Stimulated activated CD8-positive, alpha-beta memory T cell treated with anti-CD3 and anti-CD28 coated beads, Interleukin-15, amount 100 ng/mL, for 24 hours (primary cell): ENCODE measurements at places on chromosomes 1 and 21.

GRCh38 chr1:10889650-10890353, 93.4 kb upstream of the CASZ1 start:
- DNase-seq: no peak

DNA sequence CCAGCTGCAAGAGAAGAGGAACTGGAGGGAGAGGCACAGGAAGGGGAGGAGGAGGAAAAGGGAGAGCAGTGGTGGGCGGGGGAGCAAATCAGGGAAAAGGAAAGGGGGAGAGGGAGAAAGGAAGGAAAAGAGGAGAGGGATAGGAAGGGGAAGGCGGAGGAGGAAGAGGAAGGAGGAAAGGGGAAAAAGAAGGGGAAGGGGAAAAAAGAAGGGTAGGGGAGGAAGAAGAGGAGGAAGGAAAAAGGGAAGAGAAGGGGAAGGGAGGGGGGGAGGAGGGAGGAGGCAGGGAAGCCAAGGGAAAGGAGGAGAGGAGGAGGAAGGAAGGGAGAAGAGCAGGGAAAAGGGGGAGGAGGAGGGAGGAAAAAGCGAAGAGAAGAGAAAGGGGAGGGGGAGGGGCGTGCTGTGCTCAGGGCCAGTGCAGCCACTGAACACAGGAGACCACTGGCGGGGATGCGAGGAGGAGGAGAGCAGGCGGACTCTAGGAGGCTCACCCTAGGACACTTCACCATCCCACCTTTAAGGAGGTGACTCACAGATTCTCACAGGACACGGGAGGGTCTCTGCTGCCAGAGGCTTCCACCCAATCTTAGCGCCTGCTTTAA, 33.1 kb downstream of the PGBD5 start:
- DNase-seq: no peak

DNA sequence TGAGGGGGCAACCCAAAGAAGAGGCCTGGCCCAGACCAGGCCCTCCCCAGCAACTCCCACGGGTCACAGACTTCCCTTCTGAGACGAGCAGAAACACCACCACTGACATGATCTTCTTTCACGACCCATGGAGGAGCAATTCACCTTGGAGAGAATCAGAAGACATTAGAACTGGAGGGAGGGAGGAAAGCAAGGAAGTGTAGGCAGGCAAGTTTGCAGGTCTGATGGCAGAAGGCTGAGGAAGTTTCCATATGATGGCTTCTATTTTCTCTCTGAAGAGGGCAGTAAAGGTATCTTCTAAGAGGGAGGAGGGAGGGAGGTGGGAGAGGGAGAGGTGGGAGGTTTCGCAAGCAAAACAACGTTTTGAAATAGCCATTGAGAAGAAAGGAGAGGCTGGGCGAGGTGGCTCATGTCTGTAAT, 1.4 kb upstream of the UBXN10 start:
- no peak for DNase-seq

GRCh38 chr1:157992031-157992832, 1.2 kb upstream of the KIRREL1 start:
- no peak for DNase-seq

DNA sequence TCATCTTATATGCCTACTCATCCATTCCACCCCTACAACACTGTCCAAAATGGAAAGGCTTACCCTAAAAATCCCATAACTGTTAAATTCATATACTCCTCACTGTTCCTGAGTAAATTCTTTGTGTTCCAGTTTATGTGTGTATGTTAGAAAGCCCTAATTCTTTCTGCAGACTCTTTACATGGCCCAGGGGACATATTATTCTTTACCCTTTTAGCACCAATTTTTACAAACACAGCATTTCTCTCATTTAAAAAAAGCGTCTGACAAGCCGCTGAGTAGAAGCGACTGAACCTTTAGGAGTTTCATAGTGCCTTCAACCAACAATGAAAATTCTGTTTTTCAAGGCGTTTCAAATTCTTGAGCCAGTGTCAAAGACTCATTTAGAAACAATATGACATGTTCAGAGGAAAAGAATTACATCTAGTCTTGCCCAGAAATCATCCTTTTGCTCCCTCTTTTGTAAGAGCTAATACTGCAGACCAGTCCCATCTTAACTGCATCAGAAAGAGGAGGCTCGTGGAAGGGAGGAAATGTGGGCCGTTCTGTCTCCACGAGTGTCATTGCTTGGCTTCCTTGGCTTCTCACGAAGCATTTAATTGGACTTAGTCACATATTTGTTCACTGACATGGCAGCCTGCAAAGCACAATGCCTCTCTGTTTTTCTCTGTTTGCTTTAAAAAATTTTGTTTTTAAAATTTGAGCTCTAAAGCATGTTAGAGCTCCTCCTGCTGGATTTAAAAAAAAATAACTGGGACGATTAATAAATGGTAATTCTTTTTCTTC, 21.3 kb upstream of the C1orf105 start:
- no peak for DNase-seq

DNA sequence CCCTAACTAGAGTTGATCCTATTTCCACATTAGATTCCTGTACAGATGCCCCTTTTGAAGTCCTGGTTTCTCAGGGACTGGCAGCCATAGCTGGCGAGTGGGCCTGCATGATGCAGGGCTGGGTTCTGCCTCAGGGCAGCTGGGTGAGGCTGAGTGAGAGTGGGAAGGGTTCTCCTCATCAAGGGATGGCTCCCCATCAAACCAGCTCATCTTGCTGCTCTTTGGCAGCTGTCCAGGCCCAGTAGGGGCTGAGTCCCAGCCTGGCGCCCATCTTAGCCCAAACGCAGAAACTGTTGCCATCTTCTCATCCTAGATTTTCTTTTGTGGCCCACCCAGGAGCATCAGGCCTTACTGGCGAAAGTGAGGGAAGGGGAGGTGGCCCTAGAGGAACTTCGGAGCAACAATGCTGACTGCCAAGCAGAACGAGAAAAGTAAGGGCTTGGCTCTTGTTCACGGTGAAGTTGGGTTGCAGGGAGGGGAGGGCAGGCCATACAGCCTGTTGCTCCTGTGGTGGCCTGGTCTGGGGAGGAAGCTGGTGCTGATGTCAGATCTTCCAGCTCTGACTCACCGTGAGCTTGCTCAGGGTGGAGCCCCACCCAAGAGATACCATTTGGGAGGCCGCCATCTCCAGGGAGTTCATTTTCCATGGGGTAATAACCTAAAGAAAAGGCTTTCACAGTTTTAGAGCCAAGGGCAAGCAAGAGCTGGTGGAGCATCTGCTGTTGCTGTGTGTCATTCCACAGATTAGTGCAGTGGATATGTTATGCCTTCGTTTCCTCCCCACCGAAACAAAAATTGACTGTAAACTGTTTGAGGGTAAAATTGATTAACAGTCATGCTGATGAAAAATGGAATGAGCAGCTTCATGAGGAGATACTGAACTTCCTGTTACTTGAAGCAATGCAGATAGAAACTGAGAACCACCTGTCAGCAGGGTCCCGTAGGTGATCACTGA, 34.7 kb downstream of the TUFT1 start:
- DNase-seq: no peak

DNA sequence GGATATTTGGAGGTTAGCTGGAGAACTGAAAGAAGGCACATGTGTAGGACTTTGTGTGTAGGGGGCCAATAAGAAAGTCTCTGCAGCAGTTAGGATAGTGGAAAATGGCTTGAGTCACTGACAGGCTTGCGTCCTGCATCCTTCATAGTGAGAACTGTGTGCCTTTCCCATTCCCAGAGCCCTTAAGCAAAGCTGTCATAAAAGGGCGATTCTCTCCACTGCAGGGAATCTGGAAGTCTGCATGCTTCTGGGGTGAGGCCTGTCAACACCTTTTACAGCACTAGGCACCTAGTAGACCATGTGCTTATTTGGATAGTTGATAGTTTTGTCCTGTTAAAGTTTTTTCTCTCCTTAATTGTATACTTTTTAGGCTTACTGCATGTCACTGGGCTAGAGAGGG, 39.4 kb upstream of the MACF1 start:
- DNase-seq: no peak

DNA sequence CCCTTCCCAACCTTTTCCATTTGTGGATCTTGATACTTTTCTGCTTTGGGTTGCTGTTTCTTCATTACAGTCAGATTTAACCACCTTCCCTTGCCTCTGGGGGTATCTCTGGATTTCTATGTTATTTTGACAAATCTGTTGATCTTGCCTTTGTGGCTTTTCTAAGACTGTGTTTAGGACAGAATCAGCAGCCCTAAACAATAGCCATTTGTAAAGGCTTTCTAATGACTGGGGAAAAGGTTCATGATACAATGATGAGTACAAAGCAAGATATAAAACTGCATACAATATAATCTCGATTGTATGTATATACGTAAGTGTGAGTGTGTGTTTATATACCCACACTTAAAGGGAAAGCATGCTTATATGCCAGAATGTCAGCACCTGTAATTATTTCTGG, 27.8 kb downstream of the FAM20B start:
- no peak for DNase-seq

- DNase-seq: no peak
Observed at GRCh38 chr1:88523854-88524528, 160.1 kb upstream of the PKN2 start.

DNA sequence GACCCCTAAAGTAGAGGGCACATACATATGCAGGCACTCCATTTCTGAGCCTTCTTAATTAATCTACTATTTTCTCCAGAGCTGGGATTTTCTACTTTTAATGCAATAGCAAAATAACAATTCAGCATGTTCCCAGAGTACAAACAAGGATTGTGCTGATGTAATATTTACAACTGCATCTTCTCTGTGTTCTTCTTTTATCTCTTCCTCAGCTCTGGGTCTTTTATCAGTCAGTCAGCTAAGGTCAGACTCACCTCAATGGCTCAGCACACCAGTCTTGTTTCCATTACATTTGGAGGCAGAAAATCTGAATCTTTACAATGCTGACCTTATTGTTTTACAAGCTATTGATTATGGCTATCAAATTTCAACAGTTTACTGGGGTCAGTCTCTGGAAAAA, 323.3 kb upstream of the NR5A2 start:
- DNase-seq: no peak

DNA sequence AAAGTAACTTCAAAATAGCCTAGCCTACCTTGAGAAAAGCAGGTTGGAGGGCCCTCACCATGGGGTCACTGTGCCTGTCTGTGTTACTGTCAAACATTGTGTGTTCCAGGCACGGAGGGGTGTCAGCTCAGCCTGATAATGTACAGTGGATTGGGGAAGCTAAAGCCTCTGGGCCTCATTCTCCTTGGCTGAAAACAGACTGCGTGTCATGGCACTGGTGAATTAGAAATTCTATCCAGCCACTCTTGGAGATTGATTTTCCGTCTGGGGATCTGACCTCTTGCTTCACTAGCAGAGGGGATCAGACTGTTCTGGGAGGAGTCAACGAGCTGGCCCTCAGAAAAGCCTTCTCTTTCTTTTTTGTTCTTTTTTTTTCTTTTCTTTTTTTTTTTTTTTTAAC, 123.5 kb upstream of the HOOK1 start:
- no peak for DNase-seq

GRCh38 chr1:157704878-157705277, 4.3 kb upstream of the FCRL3 start:
- DNase-seq: no peak

GRCh38 chr1:225418059-225418458, 9.8 kb downstream of the LBR start:
- no peak for DNase-seq

DNA sequence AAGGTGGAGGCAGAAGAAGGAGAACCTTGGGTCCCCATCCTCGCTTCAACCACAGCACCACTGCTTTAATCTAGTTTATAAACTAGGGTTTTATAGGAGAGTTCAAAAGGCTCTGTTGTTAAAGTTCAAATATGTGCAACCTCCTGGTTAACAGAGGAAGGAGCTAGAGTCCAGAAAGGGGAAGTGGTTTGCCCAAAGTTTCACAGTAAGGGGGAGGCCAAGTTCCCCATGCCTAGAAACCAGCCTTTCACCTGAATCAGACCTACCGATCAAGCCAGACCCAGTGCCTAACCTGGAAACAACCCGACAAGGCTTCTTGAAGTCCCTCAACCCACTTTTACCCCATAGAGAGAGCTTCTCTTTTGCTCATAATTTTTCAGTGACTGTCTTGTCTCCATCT, 106.5 kb downstream of the PLPP3 start:
- no peak for DNase-seq

DNA sequence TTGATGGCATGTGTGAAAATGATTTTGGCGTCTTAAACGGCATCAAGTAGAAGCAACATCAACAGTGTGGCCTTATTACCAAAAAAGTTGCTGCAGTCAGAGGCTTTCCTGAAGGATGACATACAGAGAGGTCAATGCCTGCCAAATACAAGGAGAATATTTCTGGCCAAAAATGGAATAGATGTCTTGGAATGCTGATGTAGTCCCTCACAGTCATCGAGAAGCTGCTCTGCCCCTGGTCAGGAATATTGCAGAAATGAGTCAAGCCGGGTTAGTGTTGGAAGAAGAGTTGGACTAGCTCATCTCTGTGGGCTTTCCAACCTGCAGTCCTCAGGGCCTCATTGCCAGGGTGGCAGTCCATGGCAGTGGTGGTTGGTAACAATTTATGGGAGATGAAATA, 42.1 kb downstream of the NOS1AP start:
- no peak for DNase-seq

DNA sequence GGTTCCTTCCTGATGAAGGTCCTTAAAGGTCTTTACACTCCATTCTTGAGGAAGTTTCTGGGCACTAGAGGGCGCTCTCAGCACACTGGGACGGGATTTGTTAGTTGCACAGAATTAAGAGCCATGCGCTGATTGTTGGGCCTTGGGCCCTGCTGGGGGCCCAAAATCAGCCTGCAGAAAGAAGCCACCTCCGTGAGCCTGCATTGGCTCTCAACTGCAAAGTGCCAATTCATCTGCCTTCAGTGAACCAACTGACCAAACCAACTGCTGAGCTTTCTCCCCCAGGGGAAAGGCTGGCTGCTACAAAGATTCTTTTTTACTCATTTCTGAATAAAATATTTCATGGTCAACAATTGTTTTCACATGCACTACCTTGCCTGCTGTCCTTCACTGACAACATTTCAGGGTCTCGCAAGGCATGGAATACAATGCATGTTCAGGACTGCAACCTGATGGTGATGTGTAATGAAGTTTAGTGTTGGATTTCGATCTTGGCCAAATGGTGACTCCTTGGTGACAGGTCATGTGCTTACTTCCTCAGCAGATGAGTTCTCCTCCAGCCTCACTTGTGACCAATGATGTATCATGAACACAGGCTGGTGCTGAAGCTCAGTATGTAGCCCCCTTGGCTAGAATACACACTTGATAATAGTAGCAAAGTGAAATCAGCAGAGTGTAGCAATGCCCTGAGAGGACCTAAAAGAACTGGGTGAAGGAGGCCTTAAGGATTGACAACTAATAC, 45.7 kb upstream of the PRDX6 start:
- DNase-seq: peak; percentile 81

- no peak for DNase-seq
Observed at GRCh38 chr1:20070357-20070756, 363 bp downstream of the PLA2G5 start.

- DNase-seq: no peak
Observed at GRCh38 chr21:15324542-15324941, 259.7 kb upstream of the NRIP1 start.

GRCh38 chr1:109885589-109885988, 25.1 kb upstream of the CSF1 start:
- DNase-seq: no peak

DNA sequence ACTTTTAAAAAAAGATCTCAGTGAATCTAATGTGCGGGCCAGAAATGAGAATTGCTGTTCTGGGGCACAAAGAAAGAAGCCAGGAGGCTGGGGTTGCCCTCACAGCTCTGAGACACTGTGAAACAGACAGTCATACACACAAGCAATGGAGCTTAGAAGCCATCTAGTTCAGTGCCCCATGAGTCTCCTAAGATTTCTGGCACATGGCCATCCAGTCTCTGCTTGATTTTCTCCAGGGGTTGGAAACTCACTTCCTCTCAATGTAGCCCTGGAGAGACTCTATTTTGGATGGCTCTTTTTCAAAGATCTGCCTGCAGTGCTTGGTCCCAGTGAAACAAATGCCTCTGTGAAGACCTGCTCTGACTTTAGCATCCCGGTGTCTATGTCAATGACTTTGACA, 38.6 kb downstream of the KCNN3 start:
- DNase-seq: no peak

- DNase-seq: no peak
Observed at GRCh38 chr21:24423546-24423945, 1183.7 kb downstream of the MRPL39 start.
